Ascending aorta (tissue), 2 donors: ENCODE measurements at places on chromosomes 2 and 18. TPM values are rescaled to one million over a fixed set of nuclear protein-coding genes. Genes with fewer than 3 reads are reported as not detected.
A peak's percentile ranks its signal among the peaks of the same experiment; 100 is the strongest.

GRCh38 chr2:97730245-97730644, 16.9 kb downstream of the ZAP70 start:
- no peaks in the 10 kb centered on the region for H3K4me1 ChIP-seq
- H3K36me3 ChIP-seq = no peaks in the 10 kb centered on the region
- no peak overlapping the region for H3K4me3 ChIP-seq
- H3K27me3 ChIP-seq = no peaks in the 10 kb centered on the region
- no peak for DNase-seq

- peak within 1 kb of the TSS; percentile 84 for H3K27ac ChIP-seq
- H3K4me3 ChIP-seq = peak within 1 kb of the TSS; percentile 95
- DNase-seq = no peak
- H3K27me3 ChIP-seq = no peaks in the 10 kb centered on the region
Observed at GRCh38 chr18:61892683-61893308, at the start of gene RNF152. Gene RNF152 (minus strand): TSS chr18:61893007. CDS start chr18:61816463, 76,544 bp downstream.

DNA sequence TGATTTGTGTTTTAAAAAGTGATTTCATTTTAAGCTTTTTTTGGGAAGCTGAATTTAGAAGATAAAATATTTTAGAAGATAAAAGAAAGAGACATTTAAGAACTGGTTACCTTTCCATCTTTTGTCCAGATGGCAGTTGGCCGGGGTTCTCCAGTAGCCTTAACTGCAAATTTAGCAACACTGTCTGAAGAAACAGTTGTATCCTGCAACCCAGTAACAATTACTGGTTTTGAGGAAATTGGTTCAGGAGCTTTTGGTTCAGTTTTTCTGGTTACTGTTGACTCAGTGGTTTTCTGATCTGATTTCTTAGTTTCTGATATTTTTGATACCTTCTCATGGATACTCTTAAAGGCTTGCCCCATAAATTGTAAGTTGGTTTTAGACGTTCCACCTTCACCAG, 49.9 kb downstream of the PLEKHA3 start:
- H3K4me3 ChIP-seq = no peak overlapping the region
- no peaks in the 10 kb centered on the region for H3K27me3 ChIP-seq
- no peaks in the 10 kb centered on the region for H3K4me1 ChIP-seq
- H3K27ac ChIP-seq = no peak overlapping the region
- H3K36me3 ChIP-seq = peaks cover 35% of the 10 kb centered on the region

DNA sequence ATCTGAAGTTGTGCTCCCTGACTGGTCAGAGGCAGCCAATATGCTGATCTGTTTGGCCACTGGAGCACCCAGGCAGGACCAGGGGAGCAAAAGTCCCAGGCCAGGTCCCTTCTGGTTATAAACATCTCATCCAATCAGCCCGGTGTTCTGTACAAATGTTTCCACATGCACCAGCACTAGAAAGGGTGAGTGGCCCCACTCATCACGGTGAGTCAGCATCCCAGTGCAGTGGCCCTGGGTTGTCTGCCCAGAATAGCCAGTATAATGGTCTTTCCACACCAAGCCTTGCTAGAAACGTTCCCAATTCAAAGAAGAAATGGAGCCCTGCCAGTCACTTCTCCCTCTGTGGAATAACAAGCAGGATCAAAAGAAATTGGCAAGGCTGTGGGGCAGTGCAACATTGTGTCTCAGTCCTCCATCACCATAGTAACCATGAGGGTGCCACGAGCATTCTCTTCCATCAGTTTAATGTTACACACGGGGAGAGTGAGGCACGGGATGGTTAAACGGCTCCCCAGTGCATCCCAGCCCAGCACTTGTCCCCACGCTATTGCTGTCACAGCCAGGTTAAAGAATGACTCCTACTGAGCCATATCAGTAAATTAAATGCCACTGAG, 174.9 kb downstream of the SEPTIN10 start:
- H3K4me3 ChIP-seq = no peak overlapping the region
- DNase-seq = peak; percentile 93
- H3K4me1 ChIP-seq = peaks cover 36% of the 10 kb centered on the region

DNA sequence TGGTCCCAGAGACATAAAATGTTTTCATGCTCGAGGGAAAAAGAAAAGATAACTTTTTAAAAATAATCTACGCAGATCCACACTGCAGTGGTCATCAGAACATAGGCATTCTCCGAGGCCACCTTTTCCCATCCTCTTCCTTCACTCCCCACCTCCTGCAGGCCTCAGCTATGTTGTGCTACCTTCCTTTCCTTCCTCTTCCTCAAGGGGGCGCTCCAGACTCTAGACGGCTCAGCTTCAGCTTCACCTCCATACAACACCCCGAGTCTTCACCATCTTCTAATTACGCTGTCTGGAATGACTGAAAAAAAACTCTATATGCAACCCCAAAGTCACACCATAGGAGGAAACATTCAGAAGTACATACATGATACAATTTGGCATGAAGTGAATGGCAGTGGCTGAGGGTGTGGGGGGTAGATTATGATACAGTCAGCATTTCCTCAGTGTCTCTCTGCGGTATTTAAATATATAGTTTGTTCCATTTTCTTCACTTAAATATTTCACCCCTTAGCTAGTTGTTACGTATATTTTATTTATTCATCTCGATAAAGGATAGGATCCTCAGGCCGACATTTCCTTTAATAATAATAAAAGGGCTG, 583.6 kb downstream of the IRS1 start:
- H3K27ac ChIP-seq = no peak overlapping the region
- H3K36me3 ChIP-seq = no peaks in the 10 kb centered on the region

DNA sequence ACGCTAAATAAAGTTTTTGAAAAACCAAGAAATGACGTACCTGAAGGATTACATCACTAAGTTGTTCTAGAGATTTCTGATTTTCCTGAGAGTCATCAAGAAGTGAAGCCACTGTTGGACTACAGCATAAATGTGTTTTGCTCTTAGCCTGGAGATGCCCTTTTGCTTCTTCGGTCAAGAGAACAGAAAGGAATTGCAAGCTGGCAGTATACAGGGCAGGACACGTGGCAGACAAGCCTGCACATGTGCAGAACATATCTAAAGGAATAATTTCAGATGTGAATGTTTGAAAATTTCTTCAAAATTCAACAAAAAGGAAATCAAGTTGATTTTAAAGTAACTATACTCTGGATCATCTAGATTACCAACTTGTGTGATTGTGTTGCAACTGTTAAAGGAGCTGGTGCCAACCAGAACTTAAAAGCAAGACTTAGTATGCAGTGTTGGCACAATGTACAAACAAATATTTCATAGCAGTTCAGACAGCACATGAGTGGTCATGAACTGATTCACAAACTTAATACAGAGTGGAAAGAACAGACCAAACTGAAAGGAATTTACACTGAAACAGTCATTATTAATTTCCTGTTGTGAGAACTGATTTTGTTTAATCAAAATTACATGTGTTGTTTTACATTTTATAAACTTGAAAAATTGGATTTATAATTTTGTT, 100.4 kb upstream of the CD226 start:
- no peak overlapping the region for H3K4me3 ChIP-seq
- peak overlapping the region; percentile 60 for H3K27ac ChIP-seq
- H3K36me3 ChIP-seq = peaks cover 13% of the 10 kb centered on the region
- no peaks in the 10 kb centered on the region for H3K4me1 ChIP-seq
- no peaks in the 10 kb centered on the region for H3K27me3 ChIP-seq

DNA sequence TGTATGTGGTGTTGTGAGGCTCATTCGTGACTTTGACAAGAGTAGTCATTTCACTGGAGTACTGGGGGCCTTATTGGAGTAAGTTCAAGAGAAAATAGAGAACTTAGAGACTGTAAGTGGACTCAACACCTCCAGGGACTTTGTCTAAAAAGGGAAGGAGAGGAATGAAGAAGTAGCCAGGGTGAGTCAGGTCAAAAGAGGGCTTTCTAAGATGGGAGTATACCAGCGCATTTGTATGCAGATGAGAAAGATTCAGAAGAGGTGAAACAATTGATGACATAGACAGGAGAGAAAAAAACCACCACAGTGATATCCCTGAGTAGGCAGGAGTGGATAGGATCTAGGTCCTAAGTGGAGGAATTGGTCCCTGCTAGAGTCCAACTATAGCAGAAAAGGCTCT, 246.8 kb downstream of the IKZF2 start:
- no peaks in the 10 kb centered on the region for H3K4me1 ChIP-seq
- H3K36me3 ChIP-seq = no peaks in the 10 kb centered on the region
- no peaks in the 10 kb centered on the region for H3K27me3 ChIP-seq
- H3K4me3 ChIP-seq = no peak overlapping the region
- H3K27ac ChIP-seq = no peak overlapping the region

DNA sequence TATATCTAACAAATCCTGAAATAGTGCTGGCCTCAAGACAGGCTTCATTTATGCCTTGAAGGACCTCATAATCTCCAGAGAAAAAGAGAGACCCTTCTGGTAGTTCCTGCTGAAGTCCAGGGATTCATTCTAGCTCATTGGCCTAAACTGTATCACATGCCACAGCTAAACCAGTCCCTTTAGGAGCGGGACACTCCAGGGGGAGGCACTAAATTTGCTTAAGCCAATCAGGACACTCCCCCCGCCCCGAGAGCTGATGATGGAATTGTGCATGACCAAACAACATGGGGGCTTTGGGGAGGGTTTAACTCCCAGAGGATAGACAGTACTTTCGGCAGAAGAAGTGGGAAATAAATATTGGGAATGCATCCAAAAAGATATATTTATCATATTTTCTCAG, 36.4 kb upstream of the CXCR4 start:
- DNase-seq = no peak
- no peak overlapping the region for H3K27ac ChIP-seq
- no peaks in the 10 kb centered on the region for H3K36me3 ChIP-seq
- no peaks in the 10 kb centered on the region for H3K27me3 ChIP-seq
- H3K4me3 ChIP-seq = no peak overlapping the region
- H3K4me1 ChIP-seq = no peaks in the 10 kb centered on the region

CXXC1 gene
- 171 TPM for total RNA-seq

SP100 gene
- total RNA-seq = 82.0 TPM
